Posterior vena cava (tissue), 2 donors: ENCODE measurements at places on chromosomes 6 and 20.

- no peak for DNase-seq
Measured at GRCh38 chr20:56181583-56181982, 66.9 kb upstream of the MC3R start.

DNA sequence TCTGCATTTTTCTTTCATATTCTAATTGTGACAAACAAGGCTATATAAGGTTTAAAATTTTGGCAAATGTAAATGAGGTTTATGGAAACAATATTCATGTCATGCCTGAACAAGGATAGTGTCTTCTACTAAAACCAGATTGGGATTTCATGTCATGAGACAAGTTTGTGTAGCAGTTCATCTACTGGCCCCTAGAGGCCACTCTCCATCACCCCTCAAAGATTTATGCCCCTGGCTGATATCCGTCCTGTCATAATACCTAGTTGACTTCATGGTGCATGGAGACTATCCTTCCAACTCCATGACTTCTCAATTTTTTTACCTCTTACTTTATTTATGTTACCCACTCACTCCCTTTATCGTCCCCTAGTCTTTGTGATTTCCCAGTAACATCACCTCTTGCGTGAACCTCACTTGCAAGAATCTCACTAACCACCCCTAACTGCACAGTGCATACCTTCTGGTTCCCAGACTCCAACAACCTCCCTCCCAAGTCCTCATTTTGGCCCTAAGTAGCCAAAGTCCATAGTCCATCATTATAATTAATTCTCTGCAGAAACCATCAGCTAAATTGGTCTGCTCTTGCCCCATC is 179.8 kb downstream of the TASP1 start:
- DNase-seq: no peak

DNA sequence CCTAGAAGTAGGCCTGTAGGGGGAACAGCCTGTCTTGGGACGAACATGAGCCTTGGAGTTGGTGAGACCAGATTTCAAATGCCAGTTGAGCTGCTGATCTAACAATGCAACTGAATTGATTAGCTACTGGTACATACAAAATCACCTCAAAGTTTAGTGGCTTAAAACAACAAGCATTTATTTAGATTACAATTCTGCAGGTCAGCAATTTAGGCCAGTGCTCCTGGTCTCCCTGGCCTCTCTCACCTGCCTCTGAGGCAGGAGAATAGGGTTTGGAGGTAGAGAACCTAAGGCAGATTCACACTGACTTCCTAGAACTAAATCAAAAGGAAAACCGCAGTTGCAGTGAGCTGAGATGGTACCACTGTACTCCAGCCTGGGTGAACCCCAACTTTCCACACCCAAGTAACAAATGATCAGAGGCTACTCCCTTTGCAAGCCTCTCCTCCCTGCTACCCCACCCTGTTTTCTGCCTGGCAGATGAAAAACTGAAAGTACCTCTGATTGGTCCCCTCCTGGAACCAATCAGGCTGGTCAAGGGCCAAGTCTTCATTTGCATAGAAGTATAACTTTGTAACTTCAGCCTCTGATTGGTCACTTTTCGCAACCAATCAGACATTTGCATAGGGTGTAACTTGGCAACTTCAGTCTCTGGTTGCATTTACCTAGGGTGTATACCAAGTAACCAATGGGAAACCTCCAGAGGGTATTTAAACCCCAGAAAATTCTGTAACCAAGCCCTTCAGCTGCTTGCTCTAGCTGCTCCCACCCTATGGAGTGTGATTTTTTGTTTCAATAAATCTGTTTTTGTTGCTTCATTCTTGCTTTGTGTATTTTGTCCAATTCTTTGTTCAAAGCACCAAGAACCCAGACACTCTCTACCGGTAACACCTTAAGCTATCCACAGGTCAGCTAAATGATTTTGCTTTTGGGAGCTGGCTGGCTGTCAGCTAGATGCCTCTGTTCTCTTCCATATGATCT is 8.1 kb upstream of the UBR2 start:
- DNase-seq: no peak

- no peak for DNase-seq
Measured at GRCh38 chr6:125471667-125472066, 169.9 kb upstream of the HDDC2 start.

DNA sequence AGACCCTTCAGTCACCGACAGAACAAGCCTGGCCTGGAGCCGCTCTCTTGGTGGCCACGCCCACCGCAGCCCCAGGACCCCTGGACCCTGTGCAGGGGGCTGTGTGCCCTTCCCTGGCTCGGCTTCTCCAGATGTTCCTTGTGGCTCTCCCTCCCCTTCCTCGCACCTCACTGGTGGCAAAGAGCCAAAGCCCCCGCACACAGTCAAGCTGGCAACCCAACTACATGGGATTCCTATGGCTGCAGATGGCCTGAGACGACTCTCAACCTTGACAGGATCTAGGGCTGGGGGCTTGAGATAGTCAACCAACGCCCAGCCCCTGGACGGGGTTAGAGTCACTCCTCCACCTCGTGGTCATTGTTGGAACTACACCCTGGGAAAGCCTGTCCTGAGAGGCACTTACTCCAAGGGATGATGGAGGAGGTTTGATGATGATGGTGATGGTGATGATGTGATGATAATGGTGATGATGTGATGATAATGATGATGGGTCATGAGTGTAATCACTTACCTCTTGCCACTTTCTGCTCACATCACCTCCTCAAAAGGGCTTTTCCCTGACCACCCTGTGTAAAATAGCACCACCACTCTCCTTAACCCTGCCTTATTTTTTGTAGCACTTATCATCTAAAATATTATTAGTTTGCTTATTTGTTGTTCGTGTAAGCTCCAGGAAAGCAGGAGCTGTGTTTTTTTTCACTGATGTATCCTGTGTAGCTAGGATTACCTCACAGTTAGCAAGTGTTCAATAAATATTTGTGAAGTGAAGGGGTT is 278.4 kb downstream of the LRFN2 start:
- DNase-seq: no peak

- DNase-seq: no peak
Measured at GRCh38 chr20:15911581-15911980, 661.7 kb downstream of the KIF16B start.

- no peak for DNase-seq
Measured at GRCh38 chr6:43278524-43279078, 19.5 kb upstream of the SLC22A7 start.

DNA sequence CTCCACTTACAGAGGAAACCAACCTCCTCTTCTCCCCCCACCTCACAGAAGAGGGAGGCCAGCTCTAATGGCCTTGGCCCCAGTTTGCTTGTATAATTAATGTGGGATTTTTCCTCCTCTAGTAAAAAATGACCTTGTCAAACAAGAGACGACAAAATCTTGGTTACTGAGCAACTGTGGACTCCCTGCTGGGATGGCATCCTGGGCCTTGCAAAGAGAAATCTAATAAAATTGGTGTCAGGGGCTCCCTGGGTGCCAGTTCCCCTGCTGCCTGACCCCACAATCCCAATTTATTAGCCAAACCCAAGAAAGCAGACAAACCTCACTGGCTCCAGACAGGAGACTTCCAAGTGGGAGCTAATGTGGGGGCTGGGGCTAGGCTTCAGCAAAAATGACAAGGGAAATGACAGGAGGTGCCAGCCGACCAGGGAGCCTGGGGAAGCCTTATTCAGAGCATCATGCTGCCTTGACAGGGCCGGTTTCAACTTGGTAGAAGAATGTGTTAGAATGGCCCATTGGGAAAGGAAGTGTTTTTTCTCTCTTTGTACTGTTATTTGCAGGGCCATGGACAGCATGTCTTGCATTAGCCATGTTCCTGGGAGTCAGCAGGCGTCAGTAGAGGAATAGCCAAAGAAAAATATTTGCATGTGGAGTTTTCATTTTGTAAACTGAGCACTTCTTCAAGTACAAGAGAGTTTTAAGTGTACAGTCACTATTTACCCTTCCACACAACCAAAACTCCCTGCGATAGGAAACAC is 816.9 kb downstream of the DHX35 start:
- no peak for DNase-seq

DNA sequence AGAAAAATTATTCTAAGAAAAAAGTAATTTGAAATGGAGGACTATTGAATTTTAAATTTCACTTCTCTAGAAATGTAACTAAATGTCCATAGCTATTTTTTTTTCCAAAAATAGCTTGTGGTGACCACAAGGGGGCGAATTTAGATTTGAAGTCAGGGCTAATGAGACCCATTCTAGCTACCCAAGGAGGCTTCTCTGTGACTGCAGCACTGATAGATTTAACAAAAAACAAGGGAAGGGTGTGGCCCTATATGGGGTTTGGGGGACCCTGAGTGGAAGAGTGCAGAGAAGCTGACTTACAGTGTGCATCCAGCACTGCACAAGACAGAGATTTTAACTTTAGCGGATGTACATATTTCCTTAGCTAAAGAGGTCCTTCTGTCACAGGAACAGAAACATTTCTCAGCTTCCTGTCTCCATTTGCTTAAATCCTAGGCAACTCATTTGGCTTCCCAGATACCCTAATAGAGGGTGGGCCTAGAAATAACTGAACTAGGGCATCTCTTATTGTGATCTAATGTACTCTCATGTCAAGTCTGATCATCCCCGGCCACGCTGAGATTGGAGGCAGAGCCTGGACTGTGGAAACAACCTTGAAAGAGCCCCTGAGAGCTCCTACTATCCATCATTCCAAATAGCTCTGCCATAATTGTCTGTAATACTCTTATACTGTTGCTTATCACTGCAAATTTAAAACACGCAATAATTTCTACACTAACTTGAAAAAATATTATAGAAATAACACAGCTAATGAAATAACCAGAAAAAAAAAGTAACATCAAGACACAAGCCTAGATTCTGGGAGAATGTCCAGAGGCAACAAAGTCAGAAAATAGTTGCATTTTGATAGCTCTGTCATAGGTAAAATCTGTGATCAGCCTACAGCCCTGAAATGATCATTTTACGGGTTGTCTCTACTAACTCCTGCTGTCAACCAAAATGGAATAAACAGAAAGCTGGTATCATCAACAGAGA is 93.6 kb downstream of the SNAP91 start:
- no peak for DNase-seq

- DNase-seq: no peak
Measured at GRCh38 chr6:99216959-99217358, 132.5 kb downstream of the FAXC start.

GRCh38 chr6:5086294-5086890 is 1.3 kb downstream of the PPP1R3G start:
- DNase-seq: peak; percentile 78

GRCh38 chr6:116596815-116597214 is 19.5 kb upstream of the RSPH4A start:
- DNase-seq: no peak

DNA sequence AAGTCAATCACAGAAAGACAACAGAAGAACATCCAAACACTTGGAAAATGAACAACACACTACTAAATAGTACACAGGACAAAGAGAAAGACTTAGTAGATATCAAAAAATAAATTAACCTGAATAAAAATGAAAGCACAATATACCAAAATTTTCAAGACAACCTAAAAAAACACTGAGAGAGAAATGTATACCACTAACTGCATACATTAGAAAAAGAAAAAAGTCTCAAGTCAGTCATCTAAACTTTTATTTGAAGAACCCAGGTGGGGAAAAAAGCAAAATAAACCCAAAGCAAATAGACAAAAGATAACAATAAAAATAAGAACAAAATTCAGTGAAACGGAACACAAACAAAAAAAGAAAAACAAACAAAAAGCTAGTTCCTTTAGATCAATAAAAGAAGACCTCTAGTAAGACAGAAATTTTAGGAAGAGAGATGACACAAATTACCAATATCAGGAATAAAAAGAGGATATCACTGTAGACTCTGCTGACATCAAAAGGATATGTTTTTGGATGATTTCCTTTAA is 172.8 kb downstream of the TRIM27 start:
- DNase-seq: no peak

DNA sequence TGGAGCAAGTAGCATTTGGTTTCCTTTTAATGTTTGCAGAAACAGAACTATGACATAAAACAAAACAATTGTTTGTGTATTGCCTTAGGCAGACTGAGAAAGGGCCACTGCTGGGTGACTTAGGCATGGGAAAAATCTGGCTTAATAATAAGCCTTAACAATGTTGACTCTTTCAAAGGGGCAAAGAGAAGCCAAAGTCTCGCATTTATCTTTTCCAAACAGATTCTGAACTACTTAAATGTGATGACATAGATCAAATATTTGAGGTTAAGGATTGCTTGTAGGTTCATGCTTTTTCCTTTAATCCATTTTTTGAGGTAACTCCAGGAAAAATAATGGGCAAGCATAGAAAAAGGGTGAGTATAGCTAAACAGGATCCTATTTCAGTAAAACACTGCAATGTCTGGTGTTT is 39.6 kb downstream of the ADAT2 start:
- DNase-seq: no peak

DNA sequence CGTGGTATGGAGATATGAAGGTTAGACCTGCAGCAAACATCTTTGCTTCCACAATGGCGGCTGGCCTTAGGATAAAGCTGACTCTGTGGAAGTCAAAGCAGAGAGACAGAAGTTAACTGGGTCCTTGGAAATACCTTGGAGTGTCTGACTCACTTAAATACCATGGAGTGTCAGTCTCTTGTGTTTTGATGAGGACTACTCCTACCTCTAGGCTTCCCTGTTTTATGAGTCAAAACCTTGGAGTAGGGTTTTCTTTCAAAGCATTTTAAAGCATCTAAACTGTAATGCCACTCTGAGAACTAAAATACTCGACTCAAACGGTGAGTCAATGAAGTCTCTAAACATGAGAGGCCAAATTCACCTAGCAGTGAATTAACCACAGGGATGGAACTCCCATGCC is 329.1 kb downstream of the SAMD5 start:
- no peak for DNase-seq

GRCh38 chr20:35462351-35462750 is 7.0 kb downstream of the CEP250 start:
- no peak for DNase-seq

GRCh38 chr6:7171119-7171518 is 63.4 kb downstream of the RREB1 start:
- DNase-seq: no peak

GRCh38 chr20:51985013-51985415 is 182.7 kb upstream of the SALL4 start:
- DNase-seq: no peak

DNA sequence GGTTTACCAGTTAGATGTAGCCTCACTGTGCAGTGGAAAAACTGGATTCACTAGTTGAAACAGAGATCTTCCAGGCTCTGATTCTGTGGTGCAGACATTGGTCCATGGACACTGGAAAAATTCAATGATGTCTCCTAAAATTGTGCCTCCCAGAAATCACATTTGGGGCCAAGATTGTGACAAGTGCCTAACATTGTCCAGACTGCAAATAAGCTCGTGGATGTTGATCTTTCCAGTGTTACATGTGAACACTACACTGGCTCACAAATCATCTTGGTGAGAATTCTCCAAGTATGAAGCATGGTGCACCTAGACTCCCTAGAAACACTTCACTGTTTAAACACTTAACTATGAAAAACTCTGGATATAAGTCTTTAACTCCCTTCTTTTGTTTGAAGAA is 140.4 kb downstream of the HAO1 start:
- DNase-seq: no peak

DNA sequence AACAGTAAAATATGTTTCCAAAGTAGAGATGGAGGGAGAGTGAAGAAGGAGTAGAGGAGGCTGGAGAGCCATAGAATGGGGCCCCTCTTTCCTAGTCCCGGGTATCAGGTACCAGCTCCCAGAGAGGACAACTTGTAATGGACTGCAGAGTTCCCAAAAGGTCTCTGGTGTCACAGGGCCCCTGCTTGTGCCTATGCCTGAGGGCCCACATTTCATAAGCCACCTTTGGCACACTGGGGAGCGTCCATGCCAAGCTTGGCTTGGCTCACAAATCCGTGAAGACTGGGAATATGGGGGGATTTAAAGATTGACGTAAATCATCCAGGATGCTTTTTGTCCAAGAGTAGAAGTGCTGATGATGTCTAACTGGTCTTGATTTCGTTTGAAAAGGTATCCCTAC is 16.4 kb upstream of the SLC22A3 start:
- DNase-seq: no peak
